ENCODE measurements at places on chromosomes 3 and 15. TPM values are rescaled to one million over a fixed set of nuclear protein-coding genes. Genes with fewer than 3 reads are reported as not detected.

The TUSC7 gene
- not detected for total RNA-seq

The ABHD17C gene
- 20.6 TPM for total RNA-seq

DNA sequence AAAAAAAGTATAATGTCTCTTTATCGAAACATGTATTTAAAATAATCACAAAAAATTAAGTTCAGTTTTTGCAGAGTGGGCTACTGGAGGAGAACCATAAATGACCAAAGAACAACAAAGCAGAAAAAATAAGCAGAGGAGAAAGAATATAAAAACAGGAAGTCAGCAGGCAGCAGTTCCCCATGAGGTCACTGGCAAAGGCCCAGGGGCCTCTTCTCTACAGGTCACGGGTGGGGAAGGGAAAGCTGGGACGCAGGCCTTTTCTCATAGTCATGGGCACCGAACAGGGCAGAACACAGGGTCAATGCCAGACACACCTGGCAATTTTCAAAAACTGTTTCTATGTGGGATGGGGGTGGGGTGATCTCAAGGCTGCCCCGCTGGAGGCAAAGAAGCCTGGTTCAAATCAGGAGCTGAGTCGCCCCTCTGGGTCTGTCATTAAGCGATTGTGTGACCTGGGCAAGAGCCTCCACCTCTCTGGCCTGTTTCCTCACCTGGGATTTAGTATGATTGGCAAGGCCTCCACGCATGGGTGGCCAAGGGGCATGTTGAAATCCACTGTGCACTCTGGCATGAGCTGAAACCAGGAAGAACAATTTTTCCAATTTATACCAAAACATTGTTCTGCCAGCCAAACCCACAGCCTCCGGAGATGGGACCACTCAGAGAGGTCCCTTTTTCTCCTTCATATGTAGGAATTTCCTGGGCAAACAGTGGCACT, 43.8 kb upstream of the UACA start:
- H3K4me3 ChIP-seq = no peak overlapping the region
- peaks cover 19% of the 10 kb centered on the region for H3K27me3 ChIP-seq
- H3K27ac ChIP-seq = no peak overlapping the region
- H3K4me1 ChIP-seq = no peaks in the 10 kb centered on the region

DNA sequence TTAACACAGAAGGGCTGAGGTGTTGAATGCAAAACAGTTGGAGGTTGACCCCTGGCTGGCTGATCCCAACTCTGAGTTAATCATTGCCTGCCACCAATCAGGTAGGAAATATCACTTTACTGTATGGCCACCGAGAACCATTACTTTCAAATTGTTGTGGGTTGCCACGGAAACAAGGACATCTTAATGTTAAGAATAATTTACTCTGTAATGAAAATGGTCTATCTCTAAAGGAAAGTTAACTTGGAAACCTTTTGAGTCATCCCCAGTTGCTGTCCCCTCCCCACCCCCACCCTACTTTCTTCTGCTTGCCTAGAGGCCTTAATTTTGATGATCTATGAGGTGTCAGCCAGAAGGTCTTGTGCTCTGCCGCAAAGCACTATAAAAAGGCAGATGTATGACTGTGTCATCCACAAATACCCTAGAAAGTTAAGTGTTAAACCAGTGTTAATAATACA, 78.7 kb upstream of the SNRK start:
- H3K27me3 ChIP-seq = no peaks in the 10 kb centered on the region
- no peak overlapping the region for H3K4me3 ChIP-seq
- no peak overlapping the region for H3K27ac ChIP-seq

GRCh38 chr3:192642651-192643050, 84.7 kb downstream of the FGF12 start:
- no peak overlapping the region for H3K27ac ChIP-seq
- no peak overlapping the region for H3K4me3 ChIP-seq
- no peaks in the 10 kb centered on the region for H3K4me1 ChIP-seq
- no peak for DNase-seq
- no peaks in the 10 kb centered on the region for H3K27me3 ChIP-seq

GRCh38 chr15:82763361-82764116, 42.3 kb downstream of the FSD2 start:
- no peaks in the 10 kb centered on the region for H3K27me3 ChIP-seq
- no peak for DNase-seq
- peaks cover 2% of the 10 kb centered on the region for H3K36me3 ChIP-seq
- no peaks in the 10 kb centered on the region for H3K4me1 ChIP-seq

DNA sequence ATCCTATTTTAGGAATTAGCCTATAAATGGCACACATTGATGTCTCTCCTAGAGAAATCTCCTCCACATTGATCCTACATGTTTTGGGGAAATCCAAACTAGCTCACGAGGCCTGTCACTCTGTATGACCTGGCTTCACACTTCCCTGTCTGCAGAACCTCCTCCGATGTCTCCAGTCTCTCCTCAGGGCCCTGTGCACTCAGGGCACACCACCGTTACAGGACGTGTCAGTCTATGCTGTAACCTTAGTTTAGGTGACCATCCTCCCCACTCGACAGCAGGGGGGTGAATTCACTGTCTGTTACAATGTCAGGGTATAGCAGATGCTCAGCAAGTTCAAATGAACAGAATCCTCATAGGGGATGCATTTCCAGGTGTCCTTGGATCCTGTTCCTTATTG, 249.1 kb downstream of the OCA2 start:
- no peak for DNase-seq
- peaks cover 33% of the 10 kb centered on the region for H3K27me3 ChIP-seq
- no peak overlapping the region for H3K27ac ChIP-seq
- peaks cover 4% of the 10 kb centered on the region for H3K4me1 ChIP-seq
- H3K4me3 ChIP-seq = no peak overlapping the region
- H3K36me3 ChIP-seq = no peaks in the 10 kb centered on the region

All from progenitor cell of endocrine pancreas (in vitro differentiated cells).